ENCODE measurements at places on chromosomes 3 and 15.

DNA sequence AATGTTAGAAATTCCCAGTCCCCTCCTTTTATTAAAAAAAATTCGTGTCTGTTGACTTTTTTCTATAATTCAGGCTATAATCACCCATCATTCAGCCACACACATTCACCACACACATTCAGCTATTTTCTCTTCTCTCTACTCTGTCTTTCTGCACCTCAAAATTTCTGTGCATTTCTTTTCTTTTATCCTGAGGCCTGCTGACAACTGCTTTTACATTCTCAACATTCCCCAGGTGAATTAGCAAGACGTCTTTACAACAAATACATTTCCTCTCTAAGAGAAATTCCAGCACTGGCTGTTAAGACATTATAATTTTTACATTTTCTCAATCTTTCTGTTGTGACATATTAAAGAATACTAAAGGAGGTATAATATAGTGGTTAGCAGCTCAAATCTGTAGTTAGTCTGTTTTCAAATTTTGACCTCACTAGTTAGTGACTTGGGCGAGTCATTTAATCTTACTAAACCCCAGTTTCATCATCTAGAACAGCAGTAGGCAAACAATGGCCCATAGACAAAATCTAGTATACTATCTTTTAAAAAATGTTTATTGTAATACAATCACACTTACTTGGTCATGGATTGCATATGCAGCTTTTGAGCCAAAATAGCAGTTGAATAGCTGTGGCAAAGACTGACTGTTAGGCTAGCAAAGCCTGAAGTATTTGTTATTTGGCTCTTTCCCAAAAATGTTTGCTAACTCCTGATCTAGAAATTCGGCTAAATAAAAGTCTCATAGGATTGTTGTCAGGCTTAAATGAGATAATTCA, 350.7 kb downstream of the NSUN3 start:
- no peak for DNase-seq

DNA sequence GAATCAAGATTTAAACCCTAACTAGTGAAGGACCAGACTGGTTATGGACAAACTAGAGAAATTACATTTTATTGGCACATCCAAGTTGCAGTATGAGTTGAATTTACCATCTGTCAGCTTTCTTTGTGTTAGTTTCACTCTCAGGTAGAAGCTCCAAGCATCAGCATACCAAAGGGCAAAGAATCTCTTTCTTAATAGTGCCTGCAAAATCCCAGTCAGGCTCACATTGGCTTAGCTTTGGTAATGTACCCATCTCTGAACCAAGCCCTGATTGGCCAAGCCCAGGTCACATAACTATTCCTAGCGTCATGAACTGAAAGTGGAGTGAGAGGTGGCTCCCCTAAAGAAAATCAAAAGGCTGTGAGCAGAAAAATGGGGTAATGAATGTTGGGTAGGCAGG, 66.9 kb downstream of the CCNL1 start:
- DNase-seq = peak; percentile 83

DNA sequence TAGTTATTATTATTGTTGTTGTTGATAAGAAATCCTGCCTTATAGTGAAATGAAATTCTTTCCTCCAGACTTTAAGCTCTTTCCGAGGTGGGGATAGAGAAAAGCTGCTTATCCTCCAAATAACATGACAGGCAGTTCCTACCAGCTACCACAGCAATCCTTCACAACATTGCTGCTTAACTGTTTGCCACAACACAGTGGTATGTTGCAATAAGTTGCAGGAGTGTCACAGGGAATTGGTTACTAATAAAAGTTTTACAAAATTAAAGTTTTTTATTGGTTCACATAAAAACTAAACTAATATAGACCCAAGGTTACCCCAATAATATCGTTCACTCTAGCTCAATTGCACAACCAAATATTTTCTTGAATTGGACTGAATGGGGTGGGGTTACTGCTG, 57.4 kb upstream of the ICE2 start:
- DNase-seq = no peak

- DNase-seq = no peak
Measured at GRCh38 chr3:107512108-107512507, 10.7 kb upstream of the BBX start.

DNA sequence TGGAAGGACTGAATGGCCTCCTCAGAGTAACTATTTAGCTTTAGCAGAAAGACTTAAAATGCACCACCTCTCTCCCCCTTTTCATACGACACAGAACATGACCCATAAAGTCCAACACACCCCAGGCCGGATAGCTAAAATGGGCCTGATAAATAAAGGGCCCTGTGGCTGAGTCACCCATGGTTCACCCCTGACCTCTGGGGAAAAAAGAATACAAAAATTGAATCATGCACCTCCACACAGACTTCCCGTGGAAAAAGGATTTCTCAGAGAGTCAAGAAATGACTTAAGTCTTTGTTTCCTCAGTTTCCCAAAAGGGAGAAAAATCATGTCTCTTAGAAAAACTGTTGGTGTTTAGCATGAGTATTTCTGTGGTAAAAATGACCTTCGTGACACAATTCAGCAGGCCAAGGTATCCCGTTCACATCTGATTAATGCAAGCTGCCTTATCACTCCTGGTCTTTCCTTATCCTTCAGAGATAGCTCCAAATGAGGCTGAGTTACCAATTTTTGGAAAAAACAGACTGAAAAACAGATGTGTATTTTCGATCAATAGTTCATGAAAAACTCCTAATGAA, 34.0 kb upstream of the ARHGEF3 start:
- no peak for DNase-seq

- peak; percentile 68 for DNase-seq
Measured at GRCh38 chr3:38257583-38257982, 8.0 kb upstream of the SLC22A13 start.

Measured in activated CD4-positive, alpha-beta T cell treated with anti-CD3 and anti-CD28 coated beads, Interleukin-10, Interleukin-2, amounts not matched to agents 100 ng/mL and 50 ng/mL, durations not matched to agents 16 hours and 8 hours (primary cell).